Bladder microvascular endothelial cell (primary cell): ENCODE measurements at places on chromosomes 12 and 14. TPM values are rescaled to one million over a fixed set of nuclear protein-coding genes. Genes with fewer than 3 reads are reported as not detected.

Gene PLD4
- total RNA-seq = not detected in 2 replicates

Gene PLA2G1B
- not detected in 2 replicates for total RNA-seq

Gene KRT74
- total RNA-seq = not detected in 2 replicates

Gene DBX2
- total RNA-seq = not detected in 2 replicates

Gene NAV3
- 6.0 and 6.3 TPM in 2 replicates for total RNA-seq

Gene TSPAN19
- 0.19 TPM in 1 of 2 replicates, not detected in the other for total RNA-seq

Gene TMEM63C
- 0.65 TPM in 1 of 2 replicates, not detected in the other for total RNA-seq

Gene ADGRD1
- total RNA-seq = 0.06 and 0.16 TPM in 2 replicates

Gene AMN
- under 0.01 and 0.25 TPM in 2 replicates for total RNA-seq

Gene LALBA
- not detected in 2 replicates for total RNA-seq

Gene MIP
- 0.38 TPM in 1 of 2 replicates, not detected in the other for total RNA-seq

Gene LUM
- 0.49 and 0.57 TPM in 2 replicates for total RNA-seq

Gene CACNB3
- 16.0 and 19.8 TPM in 2 replicates for total RNA-seq

Gene FRMD6
- 83.4 and 404 TPM in 2 replicates for total RNA-seq

Gene CEP170B
- 7.3 and 11.8 TPM in 2 replicates for total RNA-seq

Gene ZNF385A
- 0.81 and 1.4 TPM in 2 replicates for total RNA-seq

Gene CD9
- 325 and 510 TPM in 2 replicates for total RNA-seq

Gene PIWIL1
- not detected in 2 replicates for total RNA-seq

Gene ACOT6
- total RNA-seq = not detected in 2 replicates

Gene GZMB
- not detected in 2 replicates for total RNA-seq

Gene CABP1
- 0.16 TPM in 1 of 2 replicates, not detected in the other for total RNA-seq

Gene KRT72
- total RNA-seq = not detected in 2 replicates

Gene ZNF891
- total RNA-seq = 0.32 and 1.3 TPM in 2 replicates
